ENCODE measurements at places on chromosomes 7 and 10.

DNA sequence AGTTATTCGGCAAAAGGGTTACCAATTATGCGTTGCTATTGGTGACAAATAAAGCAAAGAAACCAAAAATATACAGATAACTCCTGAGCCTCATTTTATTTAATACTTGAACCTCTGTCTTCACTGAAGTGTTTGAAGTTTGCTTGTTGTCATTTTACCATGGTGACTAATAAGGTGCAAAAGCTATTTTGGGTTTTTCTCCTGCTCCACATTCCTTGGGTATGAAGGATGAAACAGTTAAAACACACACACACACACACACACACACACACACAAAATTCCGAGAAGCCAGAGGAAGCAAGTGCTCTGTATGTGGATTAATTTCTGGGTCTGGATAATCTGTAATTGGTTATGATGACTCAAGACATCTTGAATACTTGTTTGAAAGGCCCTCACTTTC, 246.5 kb downstream of the COBL start:
- no peak for DNase-seq

GRCh38 chr10:75293446-75293820, 57.7 kb upstream of the COMTD1 start:
- DNase-seq, result no peak

DNA sequence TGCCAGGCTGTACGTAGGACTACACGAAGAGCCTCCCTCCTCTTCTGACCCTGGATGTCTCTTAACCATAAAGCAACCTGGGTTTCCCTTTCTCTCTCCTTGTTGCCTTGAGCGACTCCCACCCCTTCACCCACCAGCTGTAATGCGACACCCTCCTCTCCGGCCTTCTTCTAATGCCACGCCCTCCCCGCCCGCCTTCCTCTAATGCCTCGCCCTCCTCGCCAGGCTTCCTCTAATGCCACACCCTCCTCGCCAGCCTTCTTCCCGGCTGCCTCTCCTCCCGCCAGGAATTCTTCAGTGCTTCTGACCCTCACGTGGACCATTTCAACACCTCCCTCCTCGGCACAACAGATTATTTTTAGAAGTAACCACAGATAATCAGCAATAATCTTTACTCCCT, 348.5 kb upstream of the SHH start:
- no peak for DNase-seq

GRCh38 chr7:137453356-137453755, 109.8 kb upstream of the PTN start:
- no peak for DNase-seq

- no peak for DNase-seq
Measured at GRCh38 chr7:158996214-158997109, 140.1 kb downstream of the DYNC2I1 start.

DNA sequence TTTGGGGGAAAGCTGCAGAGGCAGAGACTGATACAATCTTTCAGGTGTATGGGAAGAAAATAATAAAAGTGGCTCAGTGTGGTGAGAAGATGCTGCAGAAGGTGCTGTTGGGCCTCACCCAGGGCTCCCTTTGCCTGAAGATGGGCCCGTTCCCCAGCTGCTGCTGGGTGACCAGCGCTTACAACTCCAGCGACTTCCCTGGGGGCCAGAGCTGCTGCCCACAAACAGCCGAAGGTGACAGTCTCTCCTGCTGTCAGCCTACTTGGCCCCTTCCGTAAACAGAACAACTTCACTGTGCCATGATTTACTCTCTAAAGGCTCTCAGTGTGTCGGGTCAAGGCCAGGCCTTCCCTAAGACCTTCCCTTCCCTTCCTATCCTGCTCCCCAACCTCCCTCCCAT, 93.6 kb upstream of the PCBD1 start:
- no peak for DNase-seq

DNA sequence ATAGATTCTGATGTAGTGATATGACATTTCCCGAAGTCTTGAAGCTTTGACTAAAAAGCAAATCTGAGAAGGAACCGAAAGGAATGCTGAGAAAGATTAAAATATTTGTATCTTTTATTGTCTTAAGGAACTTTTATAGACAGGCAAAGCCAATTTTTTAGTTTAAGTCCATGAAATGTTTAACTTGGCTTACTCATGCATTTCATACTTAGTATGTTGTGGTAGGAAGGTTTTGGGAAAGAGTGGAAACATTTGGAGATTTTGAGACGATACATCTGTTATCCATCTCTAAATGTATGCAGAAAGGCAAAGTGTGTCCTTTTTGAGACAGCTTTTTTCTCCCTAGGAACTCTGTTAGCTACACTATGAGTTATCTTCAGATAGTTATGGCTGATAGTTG, 10.1 kb downstream of the TBC1D12 start:
- DNase-seq, result no peak

DNA sequence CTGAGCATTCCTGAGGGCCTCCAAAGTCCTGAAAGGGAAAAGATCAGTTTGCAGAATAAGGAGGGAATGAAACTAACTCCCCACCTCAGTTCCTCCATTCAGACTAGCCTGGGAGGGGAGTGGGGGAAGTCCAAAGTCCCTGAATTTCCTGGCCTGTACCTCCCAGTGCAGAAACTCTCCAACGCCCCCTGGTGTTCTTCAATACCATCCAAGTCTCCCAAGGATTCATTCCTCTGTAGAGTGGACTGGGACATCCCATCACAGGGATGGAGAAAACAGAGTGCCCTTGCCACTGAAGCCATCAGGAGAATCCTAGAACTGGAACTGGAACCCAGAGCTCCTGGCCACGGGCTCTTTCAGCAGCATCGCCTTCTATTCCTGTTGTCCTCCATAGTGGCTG, 1.6 kb upstream of the COL13A1 start:
- no peak for DNase-seq

- no peak for DNase-seq
Measured at GRCh38 chr7:49127359-49127913, 203.1 kb downstream of the CDC14C start.

DNA sequence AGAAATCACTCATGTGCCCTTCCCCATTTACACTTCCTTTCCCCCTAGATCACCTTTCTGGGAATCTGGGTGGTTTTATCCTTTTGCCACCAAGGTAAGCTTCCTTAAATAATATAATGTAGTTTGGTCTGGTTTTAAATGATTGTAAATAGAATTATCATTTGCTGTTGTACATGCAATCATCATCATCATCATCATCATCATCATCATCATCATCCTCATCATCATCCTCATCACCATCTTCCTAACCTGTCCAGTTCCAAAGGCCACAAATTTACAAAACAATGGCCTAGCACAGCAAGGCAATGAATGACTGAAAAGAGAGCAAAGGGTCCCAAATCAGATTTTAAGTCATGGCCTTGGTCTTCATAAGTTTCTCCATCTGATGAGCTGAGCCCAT, 329.7 kb downstream of the PLXNA4 start:
- DNase-seq, result no peak
